ENCODE measurements at places on chromosomes 3 and 15. TPM values are rescaled to one million over a fixed set of nuclear protein-coding genes. Genes with fewer than 3 reads are reported as not detected.

The GABRB3 gene
- 9.1 TPM for polyA plus RNA-seq

The OR5K2 gene
- polyA plus RNA-seq: not detected

The GOLGA6D gene
- not detected for polyA plus RNA-seq

The MTMR10 gene
- polyA plus RNA-seq: 58.9 TPM

The PRSS50 gene
- 2.0 TPM for polyA plus RNA-seq

The SPTBN5 gene
- 1.5 TPM for polyA plus RNA-seq

The COL6A5 gene
- 0.07 TPM for polyA plus RNA-seq

The ISL2 gene
- polyA plus RNA-seq: not detected

DNA sequence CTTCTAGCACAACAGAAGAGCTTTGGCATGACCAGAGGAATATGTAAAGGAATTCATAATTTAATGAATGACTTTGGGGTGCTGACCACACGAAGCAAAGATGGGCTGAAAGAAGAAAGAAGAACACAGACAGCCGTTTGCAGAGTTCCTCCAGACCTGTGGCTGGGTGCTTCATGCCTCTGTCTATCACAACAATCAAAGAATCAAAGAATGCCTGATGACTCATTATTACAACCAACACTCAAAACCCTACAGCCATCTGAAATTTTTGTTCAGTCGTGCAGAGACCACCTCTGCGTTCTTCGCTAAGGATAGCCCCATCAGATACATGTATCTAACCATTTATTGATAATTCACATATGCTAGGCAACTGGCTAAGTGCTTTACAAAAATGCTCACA lies 129.0 kb upstream of the PRICKLE2 start:
- no peak for DNase-seq

DNA sequence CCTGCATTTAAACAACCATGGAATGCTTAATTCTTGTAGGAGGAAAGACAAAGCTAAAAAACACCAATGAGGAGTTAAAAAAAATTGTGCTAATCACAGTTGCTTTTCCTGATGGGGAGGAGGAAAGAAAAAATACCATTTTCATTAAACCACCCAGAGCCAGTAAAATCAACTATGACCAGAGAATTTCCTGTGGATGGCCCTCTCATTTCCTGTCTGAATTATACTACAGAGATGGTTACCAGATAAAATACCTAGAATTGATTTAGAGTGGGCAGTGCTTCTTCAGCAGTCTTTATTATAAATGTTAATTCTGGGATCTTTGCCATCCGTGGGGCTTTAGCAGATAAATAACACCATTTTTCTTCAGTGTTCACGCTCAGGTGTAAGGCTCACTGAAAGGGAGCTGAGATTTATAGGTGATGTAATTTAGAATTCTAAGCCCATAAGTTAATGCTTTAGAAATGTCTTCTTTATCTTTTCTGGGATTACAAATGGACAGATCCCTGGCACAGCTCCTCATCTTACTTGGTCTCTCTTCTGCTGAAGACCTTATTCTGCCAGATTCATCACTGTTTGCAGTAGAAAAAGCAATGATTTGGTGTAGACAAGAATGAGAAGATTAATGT lies 37.9 kb downstream of the RETNLB start:
- DNase-seq: no peak

DNA sequence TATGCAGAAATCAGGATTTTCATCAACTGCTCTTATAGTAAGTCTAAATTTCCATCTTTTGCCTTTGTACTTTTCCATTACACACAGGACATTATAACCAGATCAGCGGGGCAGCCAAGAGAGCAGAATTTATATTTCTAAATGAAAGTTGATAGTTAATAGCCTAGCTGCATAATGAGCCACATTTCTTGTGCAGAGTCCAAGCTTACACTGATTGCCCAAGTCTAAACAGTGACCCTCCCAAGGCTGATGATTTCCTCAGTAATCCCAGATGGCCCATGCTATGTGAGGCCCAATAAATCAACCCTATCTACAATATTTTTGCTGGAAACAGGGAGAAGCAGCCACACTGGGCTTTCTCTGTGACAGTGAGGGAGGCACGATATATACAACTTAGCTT lies 475.8 kb upstream of the KCNMB2 start:
- no peak for DNase-seq

- no peak for DNase-seq
These were observed 175.1 kb downstream of the MFSD1 start for GRCh38 chr3:158976966-158977365.

DNA sequence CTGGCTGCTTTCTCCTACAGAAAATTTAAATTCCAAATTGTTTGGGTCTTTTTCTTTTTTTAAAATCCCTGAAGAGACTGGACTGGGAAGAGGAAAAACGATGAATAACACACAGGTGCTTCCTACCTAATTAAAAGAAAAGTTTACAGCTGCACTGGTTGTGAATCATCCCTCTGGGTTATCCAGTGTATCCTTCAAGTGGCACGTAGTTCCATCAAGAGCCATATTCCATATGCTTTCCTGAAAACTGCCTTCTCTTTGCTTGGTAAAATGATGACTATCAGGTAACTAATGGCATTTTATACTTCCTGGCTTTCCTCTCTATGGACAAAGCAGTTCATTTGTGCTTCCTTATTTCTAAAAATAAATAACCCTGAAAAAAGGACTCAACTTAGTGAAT lies 123.2 kb downstream of the MAGI1 start:
- DNase-seq: no peak
